Type B pancreatic cell (in vitro differentiated cells): ENCODE measurements at places on chromosomes 4 and X.

- H3K27ac ChIP-seq, result no peak overlapping the region
- peaks cover 4% of the 10 kb centered on the region for H3K4me1 ChIP-seq
- H3K27me3 ChIP-seq, result no peaks in the 10 kb centered on the region
These were observed 36.3 kb downstream of the SMIM31 start for GRCh38 chr4:164790249-164790648.

- H3K4me3 ChIP-seq, result no peak overlapping the region
- H3K4me1 ChIP-seq, result peaks cover 14% of the 10 kb centered on the region
- no peak for DNase-seq
- no peak overlapping the region for H3K27ac ChIP-seq
These were observed 13.2 kb downstream of the TAPT1 start for GRCh38 chr4:16213121-16213520.

DNA sequence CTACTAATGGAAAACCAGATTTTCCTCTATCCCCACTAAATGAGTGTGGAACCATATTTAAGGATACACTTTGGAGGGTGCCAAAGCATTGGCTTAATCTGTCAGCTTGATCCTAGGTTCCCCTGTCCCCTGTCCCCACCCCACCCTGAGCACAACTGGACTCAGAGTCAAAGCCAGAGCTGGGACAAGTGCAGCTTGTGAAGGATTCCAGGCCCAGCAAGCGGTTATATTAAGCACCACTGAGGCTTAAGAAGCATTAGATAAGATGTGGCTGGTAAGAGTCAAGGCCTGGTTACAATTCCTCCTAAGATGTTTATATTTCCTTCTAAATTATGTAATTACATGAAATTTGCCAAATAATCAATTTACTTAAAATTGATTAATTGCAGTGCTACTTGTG, 350.0 kb upstream of the GATB start:
- DNase-seq, result no peak
- no peaks in the 10 kb centered on the region for H3K36me3 ChIP-seq
- H3K27me3 ChIP-seq, result peaks cover 4% of the 10 kb centered on the region

DNA sequence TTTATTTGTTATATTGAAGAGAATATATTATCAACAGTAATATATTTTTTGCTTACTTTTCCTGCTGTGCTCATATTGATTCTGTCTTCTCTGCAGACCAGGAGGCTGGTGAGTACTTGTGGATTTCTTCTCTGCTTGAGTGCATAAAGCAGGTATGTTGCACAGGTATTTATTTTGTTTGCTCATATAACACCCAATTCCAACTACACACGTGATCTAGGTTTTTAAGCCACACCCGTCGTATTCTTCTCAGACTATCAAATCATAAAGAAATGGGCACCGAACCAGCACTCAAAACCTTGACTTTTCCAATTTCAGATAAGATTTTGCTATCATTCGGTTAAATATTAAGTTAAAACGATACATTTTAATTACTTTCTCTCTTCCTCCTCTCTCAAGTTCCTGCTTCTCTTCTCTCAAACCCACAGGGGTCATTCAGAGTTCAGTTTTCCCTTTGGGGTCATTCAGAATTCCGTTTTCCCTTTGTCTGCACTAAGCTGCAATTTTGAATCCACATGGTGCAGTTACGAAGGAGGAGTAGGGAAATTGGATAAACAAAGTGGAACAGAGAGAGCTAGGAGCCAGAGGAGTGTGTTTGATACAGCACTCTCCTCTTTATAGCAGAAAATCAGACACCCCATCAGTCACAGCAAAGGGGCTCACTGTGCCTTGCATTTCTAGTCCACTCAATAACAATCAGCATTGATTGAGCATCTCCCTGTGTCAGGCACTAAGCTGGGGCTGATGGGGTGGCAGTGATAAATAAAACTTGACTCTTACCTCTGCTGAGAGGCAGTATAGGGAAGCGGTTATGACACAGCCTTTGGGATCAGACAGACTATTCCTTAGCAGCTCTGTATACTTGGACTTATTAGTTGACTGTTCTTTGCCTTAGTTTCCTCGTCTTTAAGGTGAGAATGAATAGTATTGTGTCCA, at the start of gene ADH1C:
Gene ADH1C, minus strand, starts transcription at position 145 of the 936 bp plus-strand sequence. Its CDS starts 71 bp downstream, at position 74.
- no peak for DNase-seq
- peaks cover 8% of the 10 kb centered on the region for H3K4me1 ChIP-seq
- peak within 1 kb of the TSS; percentile 51 for H3K4me3 ChIP-seq
- peak within 1 kb of the TSS; percentile 27 for H3K27ac ChIP-seq

DNA sequence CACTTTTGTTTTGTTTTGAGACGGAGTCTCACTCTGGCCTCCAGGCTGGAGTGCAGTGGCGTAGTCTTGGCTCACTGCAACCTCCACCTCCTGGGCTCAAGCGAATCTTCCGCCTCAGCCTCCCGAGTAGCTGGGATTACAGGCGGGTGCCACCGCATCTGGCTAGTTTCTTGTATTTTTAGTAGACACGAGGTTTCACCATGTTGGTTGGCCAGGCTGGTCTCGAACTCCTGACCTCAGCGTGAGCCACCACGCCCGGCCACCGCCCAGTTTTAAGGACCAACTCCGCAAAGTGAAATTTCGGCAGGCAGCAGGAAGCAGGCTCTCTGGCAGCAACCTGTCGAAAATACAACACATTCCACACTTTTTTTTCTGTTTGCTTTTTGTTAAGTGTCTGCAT, 13.4 kb downstream of the DHRSX start:
- peaks cover 11% of the 10 kb centered on the region for H3K4me1 ChIP-seq
- no peak overlapping the region for H3K4me3 ChIP-seq
- no peaks in the 10 kb centered on the region for H3K27me3 ChIP-seq
- peaks cover 26% of the 10 kb centered on the region for H3K36me3 ChIP-seq

- H3K27ac ChIP-seq, result no peak overlapping the region
- no peak for DNase-seq
- no peaks in the 10 kb centered on the region for H3K4me1 ChIP-seq
- no peak overlapping the region for H3K4me3 ChIP-seq
- peaks cover 33% of the 10 kb centered on the region for H3K36me3 ChIP-seq
- H3K27me3 ChIP-seq, result no peaks in the 10 kb centered on the region
These were observed 12.3 kb downstream of the PGRMC2 start for GRCh38 chr4:128275346-128275745.

GRCh38 chr4:61318431-61318830, 118.3 kb downstream of the ADGRL3 start:
- peaks cover 12% of the 10 kb centered on the region for H3K36me3 ChIP-seq
- DNase-seq, result no peak

DNA sequence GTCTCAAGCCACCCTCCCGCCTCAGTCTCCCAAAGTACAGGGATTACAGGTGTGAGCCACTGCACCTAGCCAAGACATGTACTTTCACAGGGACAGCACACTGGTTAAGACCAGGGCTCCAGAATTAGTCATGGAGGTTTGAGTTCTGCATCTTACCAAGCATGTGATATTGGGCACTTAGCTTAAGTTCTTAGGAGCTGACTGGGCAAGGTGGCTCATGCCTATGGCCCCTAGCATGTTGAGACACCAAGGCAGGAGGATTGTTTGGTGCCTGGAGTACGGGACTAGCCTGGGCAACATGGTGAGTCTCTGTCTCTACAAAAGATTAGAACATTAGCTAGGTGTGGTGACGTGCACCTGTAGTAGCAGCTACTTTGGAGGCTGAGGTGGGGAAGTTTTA, 2.6 kb upstream of the TMEM192 start:
- H3K4me3 ChIP-seq, result no peak overlapping the region
- H3K27me3 ChIP-seq, result no peaks in the 10 kb centered on the region
- peaks cover 17% of the 10 kb centered on the region for H3K4me1 ChIP-seq
- H3K27ac ChIP-seq, result no peak overlapping the region
- H3K36me3 ChIP-seq, result no peaks in the 10 kb centered on the region
- no peak for DNase-seq

DNA sequence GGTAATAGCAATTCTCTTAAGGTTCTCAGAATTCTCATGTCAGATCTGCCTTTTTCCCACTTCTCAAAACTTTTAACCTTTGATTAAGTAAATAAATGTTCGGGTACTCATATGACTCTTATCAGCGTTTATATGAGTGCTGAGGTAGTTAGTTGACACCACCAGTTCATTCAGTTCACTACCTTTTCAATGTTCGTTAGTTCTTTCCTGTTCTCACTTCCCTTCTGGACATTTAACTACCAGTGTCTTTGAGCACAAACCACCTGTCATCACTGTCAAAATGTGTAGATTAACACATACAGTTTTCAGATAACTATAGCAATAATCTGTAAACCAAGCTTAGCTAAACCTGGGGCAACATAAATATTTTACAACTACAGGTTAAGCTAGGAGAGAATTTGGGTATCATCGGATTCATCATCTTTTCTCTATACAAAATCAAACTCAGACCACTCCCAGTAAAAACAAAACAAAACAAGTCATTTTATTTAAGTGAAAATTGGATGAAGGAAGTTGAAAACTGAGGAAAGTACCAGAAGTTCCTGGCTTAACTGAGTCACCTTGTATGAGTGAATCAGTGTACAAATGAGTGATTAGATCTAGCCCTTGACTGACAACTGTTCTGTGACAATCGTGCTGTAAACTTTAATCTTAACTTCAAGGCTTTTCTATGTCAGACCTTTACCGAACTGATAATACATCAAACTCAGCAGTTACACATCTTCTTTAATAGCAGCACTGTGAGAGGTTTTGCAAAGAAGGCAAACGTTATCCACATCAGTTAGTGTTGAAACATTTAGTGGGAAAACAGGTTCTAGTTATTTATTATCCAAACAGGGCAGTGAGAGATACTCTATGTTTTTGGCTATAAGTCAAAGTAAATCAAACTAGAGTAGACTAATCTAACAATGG, 41.9 kb downstream of the ARHGEF38 start:
- peaks cover 3% of the 10 kb centered on the region for H3K4me1 ChIP-seq
- H3K36me3 ChIP-seq, result no peaks in the 10 kb centered on the region
- H3K27ac ChIP-seq, result no peak overlapping the region
- H3K27me3 ChIP-seq, result peaks cover 16% of the 10 kb centered on the region
- DNase-seq, result no peak
- H3K4me3 ChIP-seq, result peak overlapping the region; percentile 14

DNA sequence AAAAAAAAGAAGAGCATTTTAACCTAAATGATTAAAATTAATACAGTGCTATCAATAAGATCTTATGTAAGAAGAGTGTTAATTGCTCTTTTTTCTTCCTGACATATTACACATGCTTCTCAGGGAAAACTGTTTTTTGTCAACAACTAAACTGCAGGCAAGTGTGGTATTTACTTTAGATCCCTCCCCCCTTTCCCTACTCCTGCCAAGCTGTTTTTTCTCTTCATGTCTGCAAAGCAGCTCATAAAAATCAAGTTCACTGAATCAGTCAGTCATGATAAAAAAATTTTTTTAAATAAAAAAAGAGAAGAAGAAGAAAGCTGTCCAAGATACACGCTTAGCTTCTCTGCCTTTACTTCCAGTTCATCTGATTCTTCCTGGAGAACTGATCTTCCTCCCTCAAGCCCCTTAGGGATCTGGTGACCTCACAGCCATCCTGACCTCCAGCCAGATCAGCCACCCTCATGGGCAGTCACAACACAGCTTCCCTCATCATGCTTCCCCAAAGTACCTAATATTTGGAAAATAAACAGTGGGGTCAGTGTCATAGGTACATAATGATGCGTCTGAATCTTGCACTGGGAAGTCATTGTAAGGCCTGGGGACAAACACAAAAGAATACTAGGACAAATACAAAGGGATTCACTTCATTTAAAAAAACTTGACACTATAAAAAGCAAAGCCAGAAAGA, 87.0 kb downstream of the ZNF827 start:
- H3K27me3 ChIP-seq, result no peaks in the 10 kb centered on the region
- peaks cover 19% of the 10 kb centered on the region for H3K4me1 ChIP-seq
- H3K4me3 ChIP-seq, result no peak overlapping the region

GRCh38 chrX:104668550-104668949, 102.6 kb downstream of the IL1RAPL2 start:
- no peaks in the 10 kb centered on the region for H3K27me3 ChIP-seq
- peaks cover 2% of the 10 kb centered on the region for H3K36me3 ChIP-seq
- no peak overlapping the region for H3K27ac ChIP-seq
- H3K4me1 ChIP-seq, result no peaks in the 10 kb centered on the region
- DNase-seq, result no peak

DNA sequence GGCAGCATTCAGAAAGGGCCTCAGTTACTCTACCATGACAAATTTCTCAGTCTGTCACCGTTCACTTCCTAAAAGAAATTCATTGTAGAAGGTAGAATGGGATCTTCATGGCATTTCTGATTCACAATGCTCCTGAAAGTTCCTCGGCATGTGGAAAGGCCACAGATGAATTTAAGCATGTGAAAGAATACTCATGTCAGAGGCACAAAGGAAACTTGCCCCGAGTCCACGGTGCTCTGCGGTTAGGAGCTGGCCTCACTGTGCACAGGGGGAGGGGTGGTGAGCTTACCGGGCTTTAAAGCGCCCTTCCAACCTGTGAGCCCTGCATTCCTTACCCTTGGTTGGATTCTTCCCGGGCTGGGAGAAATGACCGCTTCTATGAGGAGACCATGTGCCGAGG, 9.3 kb downstream of the TKTL1 start:
- no peaks in the 10 kb centered on the region for H3K36me3 ChIP-seq
- no peak overlapping the region for H3K4me3 ChIP-seq
- DNase-seq, result no peak
- H3K4me1 ChIP-seq, result no peaks in the 10 kb centered on the region
- no peak overlapping the region for H3K27ac ChIP-seq

GRCh38 chr4:75207902-75208301, 275.0 kb downstream of the PARM1 start:
- no peak overlapping the region for H3K27ac ChIP-seq
- no peaks in the 10 kb centered on the region for H3K4me1 ChIP-seq
- DNase-seq, result no peak
- H3K4me3 ChIP-seq, result no peak overlapping the region
- no peaks in the 10 kb centered on the region for H3K36me3 ChIP-seq
- no peaks in the 10 kb centered on the region for H3K27me3 ChIP-seq

DNA sequence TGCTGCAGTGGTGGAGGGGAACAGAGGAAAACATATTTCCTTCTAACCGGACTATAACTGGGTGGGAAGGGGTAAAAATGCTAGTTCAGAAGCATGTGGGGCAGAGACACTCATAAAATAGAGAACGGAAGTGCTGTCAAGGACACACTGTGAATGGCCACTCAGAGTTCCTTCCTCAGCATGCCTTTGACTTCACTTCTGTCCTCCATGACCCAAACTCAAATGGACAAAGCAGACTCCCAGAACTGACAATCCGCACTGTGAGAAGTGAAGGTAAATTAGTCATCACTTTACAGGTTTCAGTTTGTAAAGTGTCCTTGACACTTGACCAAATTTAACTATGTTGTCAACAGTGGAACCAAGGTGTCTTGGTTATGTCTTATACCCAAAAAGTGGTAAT, 30.2 kb upstream of the ELF2 start:
- DNase-seq, result no peak
- no peak overlapping the region for H3K27ac ChIP-seq
- H3K27me3 ChIP-seq, result no peaks in the 10 kb centered on the region
- H3K4me3 ChIP-seq, result no peak overlapping the region
- no peaks in the 10 kb centered on the region for H3K36me3 ChIP-seq

GRCh38 chr4:101018836-101019235, 328.5 kb downstream of the PPP3CA start:
- H3K27me3 ChIP-seq, result no peaks in the 10 kb centered on the region
- no peak overlapping the region for H3K4me3 ChIP-seq

GRCh38 chr4:183118141-183118540, 19.1 kb downstream of the WWC2 start:
- H3K4me3 ChIP-seq, result peak overlapping the region; percentile 5
- peaks cover 3% of the 10 kb centered on the region for H3K36me3 ChIP-seq
- peaks cover 19% of the 10 kb centered on the region for H3K4me1 ChIP-seq
- peak overlapping the region; percentile 52 for H3K27ac ChIP-seq
- DNase-seq, result no peak
